Heart right ventricle (tissue), 16 donors: ENCODE measurements at places on chromosomes 12 and 14. TPM values are rescaled to one million over a fixed set of nuclear protein-coding genes. Genes with fewer than 3 reads are reported as not detected.

DNA sequence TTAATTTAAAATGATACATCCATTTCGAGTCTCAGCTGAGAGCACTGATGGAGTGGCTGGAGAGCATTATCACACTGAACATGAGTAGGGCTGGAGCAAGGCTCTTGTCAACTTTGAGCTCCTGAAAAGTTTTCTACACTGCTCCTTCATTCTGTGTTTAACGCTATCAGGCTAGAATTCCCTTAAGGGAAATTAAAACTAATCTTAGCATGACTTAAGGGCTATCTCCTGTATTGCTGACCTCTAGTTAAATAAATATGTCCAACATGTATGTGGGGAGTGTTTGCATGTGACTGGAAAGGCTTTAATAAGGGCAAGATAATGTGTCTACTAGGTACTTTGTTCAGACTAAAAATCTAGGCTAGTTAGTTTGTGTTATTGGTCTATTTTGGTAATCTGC, 116.7 kb upstream of the CAND1 start:
- no peak overlapping the region for H3K4me3 ChIP-seq
- DNase-seq: no peak
- no peak overlapping the region for H3K27ac ChIP-seq
- no peaks in the 10 kb centered on the region for H3K4me1 ChIP-seq
- H3K27me3 ChIP-seq: no peaks in the 10 kb centered on the region

- no peaks in the 10 kb centered on the region for H3K27me3 ChIP-seq
- DNase-seq: no peak
- no peaks in the 10 kb centered on the region for H3K36me3 ChIP-seq
- H3K4me1 ChIP-seq: peaks cover 20% of the 10 kb centered on the region
Observed at GRCh38 chr12:2215709-2216560, 163.1 kb downstream of the CACNA1C start.

DDN gene
- 0.19 TPM for polyA plus RNA-seq

GRCh38 chr12:5643266-5643665, 211.4 kb downstream of the NTF3 start:
- DNase-seq: no peak
- H3K27me3 ChIP-seq: peaks cover 3% of the 10 kb centered on the region

- no peaks in the 10 kb centered on the region for H3K27me3 ChIP-seq
- no peak for DNase-seq
- no peaks in the 10 kb centered on the region for H3K4me1 ChIP-seq
Observed at GRCh38 chr12:47415054-47415453, 290.8 kb downstream of the RPAP3 start.

- no peaks in the 10 kb centered on the region for H3K36me3 ChIP-seq
- peak overlapping the region; percentile 97 for H3K27ac ChIP-seq
- H3K27me3 ChIP-seq: no peaks in the 10 kb centered on the region
- DNase-seq: peak; percentile 74
- peak overlapping the region; percentile 86 for H3K4me3 ChIP-seq
- H3K4me1 ChIP-seq: no peaks in the 10 kb centered on the region
Observed at GRCh38 chr12:31589904-31590641, 863 bp downstream of the DENND5B start.

DNA sequence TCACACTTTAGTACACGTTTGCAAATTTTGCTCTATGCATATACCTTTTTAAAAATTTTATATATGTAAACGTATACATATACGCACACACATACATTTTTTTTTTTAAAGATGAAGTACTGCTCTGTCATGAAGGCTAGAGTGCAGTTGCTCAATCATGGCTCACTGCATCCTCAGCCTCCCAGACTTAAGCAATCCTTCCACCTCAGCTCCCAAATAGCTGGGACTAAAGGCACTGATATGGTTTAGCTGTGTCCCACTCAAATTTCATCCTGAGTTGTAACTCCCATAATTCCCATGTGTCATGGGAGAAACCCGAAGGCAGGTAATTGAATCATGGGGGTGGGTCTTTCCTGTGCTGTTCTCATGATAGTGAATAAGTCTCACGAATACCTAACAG, 220.8 kb upstream of the CAND1 start:
- no peaks in the 10 kb centered on the region for H3K27me3 ChIP-seq
- H3K4me1 ChIP-seq: no peaks in the 10 kb centered on the region
- no peak for DNase-seq
- no peaks in the 10 kb centered on the region for H3K36me3 ChIP-seq

TMPRSS12 gene
- polyA plus RNA-seq: not detected

GRCh38 chr12:121467638-121468498, 68.0 kb downstream of the RNF34 start:
- H3K27ac ChIP-seq: peak overlapping the region; percentile 37
- H3K4me3 ChIP-seq: peak overlapping the region; percentile 57
- H3K36me3 ChIP-seq: no peaks in the 10 kb centered on the region
- DNase-seq: peak; percentile 27

GRCh38 chr12:106054049-106054448, 84.7 kb downstream of the NUAK1 start:
- H3K27ac ChIP-seq: no peak overlapping the region
- H3K27me3 ChIP-seq: no peaks in the 10 kb centered on the region
- H3K4me3 ChIP-seq: no peak overlapping the region
- H3K4me1 ChIP-seq: no peaks in the 10 kb centered on the region
- H3K36me3 ChIP-seq: no peaks in the 10 kb centered on the region

VWF gene
- polyA plus RNA-seq: 254 TPM

SRRM4 gene
- polyA plus RNA-seq: 0.37 TPM

FAIM2 gene
- polyA plus RNA-seq: 7.8 TPM

DNA sequence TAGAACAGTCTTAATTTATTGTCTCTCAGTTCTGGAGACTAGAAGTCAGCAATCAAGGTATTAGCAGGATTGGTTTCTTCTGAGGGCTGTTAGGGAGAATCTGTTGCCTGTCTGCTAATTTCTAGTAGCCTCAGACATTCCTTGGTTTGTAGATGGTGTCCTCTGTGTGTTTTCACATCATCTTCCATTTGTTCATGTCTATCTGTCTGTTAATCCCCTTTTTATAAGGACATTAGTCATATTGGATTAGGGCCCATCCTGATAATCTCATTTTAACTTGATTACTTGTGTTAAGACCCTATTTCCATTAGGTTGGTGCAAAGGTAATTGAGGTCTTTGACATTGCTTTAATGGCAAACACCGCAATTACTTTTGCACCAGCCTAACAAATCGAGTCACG, 34.3 kb downstream of the TBC1D15 start:
- H3K27ac ChIP-seq: no peak overlapping the region
- no peak for DNase-seq
- H3K36me3 ChIP-seq: peaks cover 23% of the 10 kb centered on the region
- peaks cover 51% of the 10 kb centered on the region for H3K4me1 ChIP-seq
- no peaks in the 10 kb centered on the region for H3K27me3 ChIP-seq
- no peak overlapping the region for H3K4me3 ChIP-seq

ENO2 gene
- 19.3 TPM for polyA plus RNA-seq

GRCh38 chr14:45133683-45134050, 614 bp downstream of the FKBP3 start:
- H3K36me3 ChIP-seq: no peaks in the 10 kb centered on the region
- DNase-seq: no peak
- peak overlapping the region; percentile 56 for H3K4me3 ChIP-seq
- H3K4me1 ChIP-seq: peaks cover 19% of the 10 kb centered on the region

- DNase-seq: no peak
- H3K27ac ChIP-seq: no peak overlapping the region
- no peaks in the 10 kb centered on the region for H3K36me3 ChIP-seq
Observed at GRCh38 chr14:40955131-40955505, 651.6 kb upstream of the LRFN5 start.

MARCHF9 gene
- 14.5 TPM for polyA plus RNA-seq
